Cortex of kidney (tissue), 1 donor: ENCODE measurements at places on chromosomes 7 and 10.

DNA sequence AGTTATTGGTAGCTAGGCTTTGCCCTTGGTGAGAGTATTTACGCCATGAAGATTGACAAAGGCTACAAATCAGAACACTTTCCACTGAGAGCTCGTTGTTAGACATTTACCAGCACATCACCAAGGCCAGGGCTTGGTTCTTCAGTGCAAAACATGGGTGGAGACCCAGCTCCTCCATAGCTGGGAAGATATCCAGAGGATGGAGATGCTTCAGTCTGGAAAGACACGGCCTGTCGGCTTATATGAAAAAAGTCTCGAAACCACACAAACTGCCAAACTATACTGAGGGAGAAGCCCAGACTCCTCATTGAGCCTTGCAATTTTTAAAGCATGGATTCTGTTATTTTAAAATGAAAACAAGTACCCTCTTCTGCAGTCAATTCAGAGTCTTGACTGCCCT lies 83.4 kb upstream of the ANLN start:
- no peak for DNase-seq

- DNase-seq, result no peak
Observed at GRCh38 chr10:94123258-94123995, 129.7 kb downstream of the PLCE1 start.

DNA sequence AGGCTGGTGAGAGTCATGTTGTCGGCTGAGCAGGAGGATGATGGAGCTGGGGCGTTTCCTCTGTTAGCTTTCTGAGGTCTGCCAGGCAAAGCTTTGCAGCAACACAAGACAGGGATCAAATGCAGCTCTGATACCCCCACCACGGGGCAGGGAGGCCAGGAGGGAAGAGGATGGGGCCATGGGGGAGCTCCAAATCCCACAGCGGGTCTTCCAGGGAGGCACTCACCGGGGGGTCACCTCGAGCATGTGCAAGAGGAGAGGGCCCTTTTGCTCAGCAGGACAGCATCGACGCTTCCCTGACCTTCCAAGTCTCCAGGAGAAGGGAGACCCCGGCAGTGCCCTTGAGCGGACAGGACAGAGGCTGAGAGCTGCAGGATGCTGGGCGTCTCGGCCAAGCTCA lies 127.5 kb downstream of the WDR37 start:
- no peak for DNase-seq

DNA sequence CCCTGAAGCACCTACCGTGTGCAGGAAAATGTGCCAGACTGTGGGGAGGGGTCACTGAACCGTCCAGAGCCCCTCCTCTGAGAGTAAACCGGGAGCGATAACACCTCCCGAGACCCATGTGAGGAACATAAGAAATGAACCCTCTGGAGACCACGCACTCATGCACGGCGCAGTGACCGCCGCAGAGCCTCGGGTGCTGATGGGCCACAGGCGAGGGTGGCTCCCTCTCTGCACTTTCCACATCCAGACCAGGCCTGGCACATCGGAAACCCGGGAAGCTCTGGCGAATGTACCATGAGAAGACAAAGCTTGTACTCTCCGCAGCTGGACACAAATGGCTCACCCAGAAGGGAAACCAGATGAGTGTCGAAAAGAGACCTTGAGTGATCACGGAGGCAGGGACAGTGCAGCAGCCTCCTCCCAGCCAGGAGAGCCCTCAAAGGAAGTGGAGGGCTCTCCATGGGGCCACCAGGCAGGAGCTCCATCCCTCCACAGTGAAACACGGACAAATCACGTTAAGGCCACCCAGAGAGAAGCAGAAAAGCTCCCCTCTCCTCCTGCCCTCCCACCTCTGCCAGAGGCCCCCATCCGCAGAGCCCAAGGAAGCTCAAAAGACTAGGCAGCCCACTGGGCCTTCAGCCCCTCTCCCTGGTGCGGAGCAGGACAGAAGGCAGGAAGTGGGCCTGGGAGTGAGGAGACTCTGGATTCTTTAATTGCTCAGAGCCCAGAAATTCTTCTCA lies 178.1 kb upstream of the PPP2R2D start:
- DNase-seq, result no peak
